ENCODE measurements at places on chromosomes 12 and 14. TPM values are rescaled to one million over a fixed set of nuclear protein-coding genes. Genes with fewer than 3 reads are reported as not detected.

GRCh38 chr12:168763-169525 is 45.0 kb downstream of the SLC6A12 start:
- no peak for DNase-seq

GRCh38 chr12:38907201-38907923 is 2.0 kb upstream of the CPNE8 start:
- no peak for DNase-seq

DNA sequence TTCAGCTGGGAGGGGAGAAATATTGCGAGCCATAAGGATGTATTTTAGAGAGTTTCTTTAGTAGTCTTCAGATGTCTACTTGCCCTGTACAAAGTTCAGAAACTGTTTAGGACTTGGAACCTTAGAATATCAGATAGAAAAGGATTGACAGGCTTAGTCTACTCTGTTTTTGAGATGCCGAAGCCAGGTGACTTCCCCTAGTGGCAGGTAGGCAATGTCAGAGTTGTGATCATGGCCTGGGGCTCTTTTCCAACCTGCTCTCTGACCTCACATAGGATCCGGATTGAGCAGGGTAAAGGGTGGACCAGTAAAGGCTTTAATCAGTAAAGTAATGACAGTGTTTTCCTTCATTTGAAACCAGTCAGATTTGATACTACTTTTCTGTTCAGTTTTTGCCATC is 59.6 kb downstream of the PRKCH start:
- no peak for DNase-seq

GRCh38 chr12:52023976-52024688 is 17.4 kb downstream of the TAMALIN start:
- no peak for DNase-seq

DNA sequence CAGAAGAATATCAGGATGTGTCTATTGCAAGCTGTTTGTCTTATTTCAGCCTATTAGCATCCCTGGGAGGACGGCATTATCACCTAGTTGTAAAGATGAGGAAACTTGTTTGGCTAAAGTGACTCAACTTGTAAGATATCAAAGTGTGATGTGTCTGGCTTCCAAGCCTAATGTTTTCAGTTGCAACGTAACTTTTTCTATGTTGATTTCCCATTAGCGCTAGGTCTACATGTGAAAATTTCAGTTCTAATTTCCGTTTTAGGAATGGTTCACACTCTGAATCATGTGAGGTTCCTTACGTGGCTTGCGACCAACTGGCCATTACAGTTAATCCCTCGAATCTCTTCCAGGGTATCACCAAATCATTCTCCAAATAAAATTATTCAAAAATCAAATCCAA is 58.0 kb downstream of the LLPH start:
- DNase-seq: no peak

- no peak for DNase-seq
Measured at GRCh38 chr14:20482382-20482781, 13.2 kb downstream of the PNP start.

DNA sequence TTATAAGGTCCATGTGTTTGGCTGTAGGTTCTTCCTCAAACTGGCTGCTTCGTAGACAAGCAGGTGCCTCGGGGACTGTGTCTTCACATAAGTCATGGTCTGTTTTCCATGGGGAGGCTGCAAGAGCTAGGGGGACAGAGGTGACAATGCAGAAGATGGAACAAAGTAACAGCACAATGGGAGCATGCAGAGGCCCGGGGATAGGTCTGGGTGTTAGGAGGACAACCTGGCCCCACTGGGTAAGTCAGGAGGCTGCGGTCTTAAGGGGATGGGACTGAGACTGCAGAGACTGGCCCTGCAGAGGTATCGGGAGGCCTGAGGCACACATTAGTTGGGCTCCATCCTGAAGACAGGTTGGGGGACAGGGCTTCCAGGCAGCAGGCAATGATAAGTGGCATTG is 88.9 kb downstream of the NTF3 start:
- no peak for DNase-seq

GRCh38 chr12:62438098-62438692 is 28.4 kb upstream of the MON2 start:
- DNase-seq: no peak

DNA sequence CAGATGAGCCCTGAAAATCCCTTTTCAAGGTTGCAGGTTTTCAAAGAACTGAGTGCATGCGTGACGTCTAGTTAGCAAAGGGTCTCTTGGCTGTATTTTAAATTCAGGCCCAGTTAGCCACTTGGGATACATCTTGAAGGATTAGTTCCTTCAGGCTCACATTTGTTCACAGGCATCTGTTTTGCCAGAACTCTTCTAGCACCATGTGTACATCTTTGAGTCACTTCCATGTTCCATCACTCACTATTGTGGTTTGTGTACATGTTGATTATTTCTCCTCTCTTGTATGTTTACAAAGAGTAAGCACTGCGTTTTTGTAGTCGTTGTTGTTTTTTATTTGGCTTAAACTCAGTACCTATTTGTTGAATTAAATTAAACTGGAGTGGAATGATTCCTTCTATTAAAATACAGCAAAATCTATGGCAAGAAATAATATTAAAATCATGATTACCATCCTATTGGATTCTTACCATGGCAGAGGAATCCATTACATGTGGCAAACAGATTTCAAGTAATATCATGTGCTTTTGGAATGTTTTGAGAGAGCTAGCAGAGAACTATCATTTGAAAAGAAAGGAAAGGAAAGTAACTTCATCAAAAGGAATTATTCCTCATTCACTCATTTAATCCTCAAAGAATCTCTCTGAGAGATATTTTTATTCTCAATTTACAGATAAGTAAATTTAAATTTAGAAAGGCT is 438.9 kb upstream of the FAR2 start:
- no peak for DNase-seq

DNA sequence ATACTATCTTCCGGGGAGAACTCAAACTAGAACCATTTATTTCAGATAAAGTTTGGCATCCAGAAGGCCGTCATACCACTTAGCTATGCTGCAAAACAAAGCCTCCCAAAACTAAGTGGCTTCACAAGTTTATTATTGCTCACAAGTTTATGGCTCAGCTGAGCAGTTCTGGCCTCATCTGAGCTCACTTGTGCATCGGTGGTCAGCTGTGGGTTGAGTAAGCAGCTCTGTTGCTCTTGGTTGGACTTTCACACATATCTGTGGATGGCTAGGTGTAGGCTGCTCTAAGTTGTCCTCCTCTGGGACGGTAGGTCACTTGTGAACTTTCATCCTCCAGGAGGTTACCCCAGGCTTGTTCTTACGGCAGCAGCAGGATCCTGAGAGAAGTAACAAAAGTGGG is 162.7 kb downstream of the BTG1 start:
- DNase-seq: no peak

DNA sequence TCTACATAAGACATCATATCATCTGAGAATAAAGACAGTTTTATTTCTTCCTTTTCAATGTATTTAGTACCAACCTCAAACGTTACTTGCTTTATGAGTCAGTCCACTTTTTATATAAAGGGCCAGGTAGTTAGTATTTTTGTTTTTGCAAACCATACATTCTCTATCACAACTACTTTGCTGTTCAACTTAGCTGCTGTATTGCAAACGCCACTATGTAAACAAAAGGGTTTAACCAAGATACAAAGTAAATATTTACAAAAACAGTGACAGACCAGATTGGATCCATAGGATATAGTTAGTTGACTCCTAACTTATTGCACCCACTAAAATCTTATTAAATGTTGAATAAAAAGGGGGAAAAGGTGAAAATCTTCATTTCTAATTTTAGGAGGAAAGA is 87.7 kb upstream of the FOXG1 start:
- no peak for DNase-seq

GRCh38 chr14:91964724-91965123 is 17.2 kb upstream of the FBLN5 start:
- DNase-seq: no peak

- DNase-seq: no peak
Measured at GRCh38 chr12:103272949-103273348, 222.8 kb downstream of the C12orf42 start.

DNA sequence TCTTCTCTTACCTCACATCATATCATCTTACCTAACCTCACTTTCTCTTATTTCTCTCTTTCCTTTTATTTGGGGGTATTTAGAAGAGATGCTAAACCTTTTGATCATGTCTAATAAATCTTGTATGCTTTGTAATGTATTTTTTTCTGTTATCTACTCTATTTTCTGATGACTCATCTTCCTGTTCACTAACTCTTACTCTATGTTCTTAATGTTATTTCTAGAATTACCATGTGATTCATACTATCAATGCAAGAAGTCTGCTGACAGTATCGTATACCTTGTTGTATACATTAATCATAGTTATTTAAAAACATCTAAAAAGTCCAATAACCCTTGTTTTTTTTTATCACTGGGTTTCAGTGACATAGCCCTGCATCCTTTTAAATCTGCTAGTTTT is 62.3 kb downstream of the MGAT4C start:
- DNase-seq: no peak

- no peak for DNase-seq
Measured at GRCh38 chr12:117362391-117362790, 965 bp upstream of the NOS1 start.

GRCh38 chr12:54040148-54040494 is 7.3 kb downstream of the HOXC5 start:
- DNase-seq: no peak

DNA sequence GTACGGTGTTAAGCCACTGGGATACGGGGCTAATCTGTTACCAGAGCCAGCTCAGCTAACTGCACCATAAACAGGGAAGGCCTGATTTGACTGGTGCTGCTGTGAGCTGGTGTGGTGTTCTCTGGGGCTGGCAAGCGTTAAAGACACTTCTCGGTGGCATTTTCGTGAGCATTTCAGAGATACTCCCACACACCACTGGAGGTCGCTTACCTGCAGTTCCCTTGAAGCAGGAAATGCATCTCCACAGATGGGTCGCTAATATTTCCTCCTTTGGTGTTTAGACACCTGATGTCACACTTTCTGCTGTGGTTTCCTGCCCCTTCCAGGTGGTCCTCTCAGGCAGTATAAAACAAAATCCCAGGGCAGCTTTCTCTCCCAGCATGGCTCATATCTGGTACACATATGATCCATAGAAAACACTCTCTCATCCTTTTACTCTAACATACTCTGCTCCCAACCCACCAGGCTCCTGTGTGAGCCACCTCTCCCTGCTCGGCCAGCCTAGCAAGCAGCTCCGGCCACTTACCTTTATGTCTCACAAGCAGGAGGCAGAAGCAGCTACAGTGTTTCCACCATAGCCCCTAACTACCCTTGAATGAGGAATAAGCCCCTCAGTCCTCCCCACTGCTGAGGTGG is 129.9 kb upstream of the GRIN2B start:
- no peak for DNase-seq

DNA sequence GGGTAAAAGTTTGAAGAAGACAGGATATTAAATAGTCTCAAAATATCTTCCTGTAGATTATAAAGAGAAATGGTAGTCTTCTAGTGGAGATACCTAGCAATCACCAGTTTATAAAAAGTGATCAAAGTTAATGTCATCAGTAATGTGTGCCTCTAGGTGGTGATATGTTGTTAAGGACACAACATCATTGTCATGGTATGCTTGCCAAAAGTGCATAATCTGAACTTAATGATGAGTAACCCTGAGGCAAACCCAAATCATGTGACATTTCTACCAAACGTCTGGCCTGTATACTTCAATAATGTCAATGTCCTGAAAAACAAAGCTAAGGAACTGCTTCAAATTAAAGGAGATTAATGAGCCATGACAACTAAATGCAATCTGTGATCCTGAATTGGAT is 214.7 kb downstream of the PHLDA1 start:
- DNase-seq: no peak

DNA sequence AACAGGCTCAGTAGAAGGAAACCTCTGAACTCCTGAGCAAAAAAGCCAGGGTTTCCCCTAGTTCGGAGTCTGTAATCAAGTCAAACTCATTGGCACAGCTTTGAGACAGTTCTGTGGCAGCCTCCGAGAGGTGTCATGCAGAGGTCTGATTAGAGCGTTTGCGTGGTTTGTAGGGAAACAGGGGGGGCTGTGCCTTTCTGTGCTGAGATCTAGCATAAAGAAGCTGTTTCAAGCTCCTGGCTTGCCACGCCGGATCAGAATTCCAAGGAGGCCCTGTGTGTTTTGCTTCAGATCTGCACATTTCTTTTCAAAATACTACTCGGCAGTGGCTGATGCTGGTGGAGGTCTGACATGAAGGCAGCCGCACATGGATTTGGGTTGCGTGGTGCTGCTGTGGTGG is 1.7 kb downstream of the CABP1 start:
- no peak for DNase-seq

GRCh38 chr12:40342010-40342409 is 117.2 kb downstream of the LRRK2 start:
- DNase-seq: no peak

GRCh38 chr14:34300882-34301734 is 160.9 kb downstream of the SPTSSA start:
- DNase-seq: no peak

DNA sequence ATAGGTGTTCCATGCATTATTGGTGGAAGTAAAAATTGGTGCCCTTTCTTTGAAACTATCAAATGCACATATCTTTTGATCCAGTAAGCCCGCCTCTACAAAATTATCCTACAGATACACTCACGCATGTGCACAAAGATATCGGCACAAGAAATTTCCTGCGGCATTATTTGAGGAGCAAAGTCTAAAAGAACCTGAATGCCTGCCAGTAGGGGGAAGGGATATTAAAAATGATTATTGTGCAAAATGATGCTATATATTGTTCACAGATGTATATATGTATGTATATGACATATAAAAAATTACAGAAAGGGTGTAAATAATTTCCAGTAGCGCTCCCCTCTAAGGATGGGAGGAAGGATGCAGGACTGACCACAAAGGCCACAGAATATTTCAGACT is 24.7 kb upstream of the ADIPOR2 start:
- no peak for DNase-seq

DNA sequence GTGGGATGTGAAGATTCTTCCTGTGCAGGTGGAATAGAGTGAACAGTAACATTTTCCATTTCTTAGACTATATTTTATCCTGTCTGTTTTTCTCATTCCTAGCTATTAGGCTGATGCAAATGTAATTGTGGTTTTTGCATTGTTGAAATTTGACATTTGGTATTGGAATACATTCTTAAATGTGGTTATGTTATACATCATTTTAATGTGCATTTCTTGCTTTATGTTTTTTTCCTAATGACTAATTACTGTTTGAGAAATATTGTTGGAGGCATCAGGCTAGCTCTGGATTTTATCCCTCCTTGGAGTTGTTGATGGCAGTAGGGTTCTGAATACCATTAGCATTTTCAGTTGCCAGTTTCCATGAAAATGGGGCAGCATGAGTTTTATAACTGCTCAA is 75.9 kb upstream of the GNG2 start:
- DNase-seq: no peak

- DNase-seq: no peak
Measured at GRCh38 chr12:90851800-90852718, 102.9 kb downstream of the CCER1 start.

Gene HVCN1
- 3.1 TPM for total RNA-seq

Gene SRRM4
- 0.10 TPM for total RNA-seq

Gene GLI1
- total RNA-seq: 0.61 TPM

Gene NUP37
- total RNA-seq: 14.9 TPM

Gene NOVA1
- 2.5 TPM for total RNA-seq

Gene KLRF2
- total RNA-seq: not detected

Gene RD3L
- not detected for total RNA-seq

Gene CCDC38
- 0.30 TPM for total RNA-seq

Gene HELB
- 1.2 TPM for total RNA-seq

Gene FOXA1
- total RNA-seq: not detected

Gene HOXC4
- total RNA-seq: 4.7 TPM

Gene OR10A7
- total RNA-seq: not detected

Gene CLEC6A
- total RNA-seq: not detected

Gene RHOJ
- total RNA-seq: 4.8 TPM

Gene KRT3
- total RNA-seq: not detected

Gene TMEM253
- total RNA-seq: not detected

Gene TEDC1
- total RNA-seq: 1.1 TPM
